ENCODE measurements at places on chromosomes 13 and 19. TPM values are rescaled to one million over a fixed set of nuclear protein-coding genes. Genes with fewer than 3 reads are reported as not detected.

GRCh38 chr19:13960863-13961784, 8.8 kb downstream of the DCAF15 start:
- no peak overlapping the region for H3K27ac ChIP-seq
- no peaks in the 10 kb centered on the region for H3K27me3 ChIP-seq
- H3K4me3 ChIP-seq, result no peak overlapping the region
- H3K4me1 ChIP-seq, result no peaks in the 10 kb centered on the region
- peaks cover 32% of the 10 kb centered on the region for H3K36me3 ChIP-seq

DNA sequence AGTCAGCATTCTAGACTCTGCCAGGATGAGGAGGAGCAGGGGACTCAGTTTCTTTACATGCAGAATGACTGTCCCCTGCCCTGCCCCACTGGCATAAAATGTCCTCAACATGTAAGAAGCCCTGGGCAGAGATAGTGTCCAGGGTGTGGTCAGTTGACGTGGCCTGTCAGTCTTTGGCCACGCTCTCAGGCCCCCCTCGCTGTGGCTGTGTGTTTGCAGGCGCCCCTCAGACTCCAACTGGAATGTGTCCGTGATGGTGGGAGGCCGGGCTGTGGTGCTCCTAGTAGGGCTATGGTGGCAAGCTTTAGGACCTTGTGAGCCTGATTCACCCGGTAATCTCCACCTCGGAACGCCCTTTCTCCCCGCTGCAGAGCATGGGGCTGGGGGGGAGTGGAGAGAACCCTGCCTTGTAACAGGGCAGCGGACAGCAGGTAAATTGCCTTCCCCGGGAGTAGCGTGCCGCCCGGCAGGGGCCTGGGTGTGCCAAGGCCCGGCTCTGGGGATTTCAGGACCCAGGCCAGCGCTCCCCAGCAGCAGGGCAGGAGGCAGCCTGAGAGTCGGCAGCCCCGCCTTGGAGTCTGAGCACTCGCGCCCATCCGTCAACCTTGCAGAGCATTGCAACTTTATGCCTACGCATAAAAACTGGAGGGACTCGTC, 62.3 kb downstream of the CHST8 start:
- H3K4me3 ChIP-seq, result no peak overlapping the region
- H3K27ac ChIP-seq, result no peak overlapping the region
- no peaks in the 10 kb centered on the region for H3K36me3 ChIP-seq
- H3K27me3 ChIP-seq, result peaks cover 25% of the 10 kb centered on the region
- no peaks in the 10 kb centered on the region for H3K4me1 ChIP-seq
- peak; percentile 95 for DNase-seq

DNA sequence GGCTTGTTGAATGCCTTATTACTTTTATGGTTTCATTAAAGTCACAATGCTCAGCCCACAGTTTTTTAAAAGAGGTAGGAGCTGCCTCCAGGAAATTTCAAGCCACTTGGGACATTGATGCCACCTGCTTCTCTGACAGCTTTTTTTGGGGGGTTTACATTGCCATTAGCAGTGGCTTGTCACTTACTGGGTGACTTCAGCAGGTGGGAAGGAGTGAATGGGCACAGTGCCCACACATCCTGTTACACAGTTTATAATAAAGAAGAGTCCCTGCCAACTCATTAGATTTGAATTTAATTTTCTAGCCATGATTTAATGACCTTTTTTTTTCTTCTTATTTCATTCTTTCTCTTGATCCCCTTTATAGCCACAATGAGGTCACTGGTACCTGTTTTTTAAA, 61.0 kb downstream of the NHLRC3 start:
- no peak overlapping the region for H3K4me3 ChIP-seq
- H3K36me3 ChIP-seq, result no peaks in the 10 kb centered on the region
- no peaks in the 10 kb centered on the region for H3K27me3 ChIP-seq
- no peak overlapping the region for H3K27ac ChIP-seq
- no peak for DNase-seq

DNA sequence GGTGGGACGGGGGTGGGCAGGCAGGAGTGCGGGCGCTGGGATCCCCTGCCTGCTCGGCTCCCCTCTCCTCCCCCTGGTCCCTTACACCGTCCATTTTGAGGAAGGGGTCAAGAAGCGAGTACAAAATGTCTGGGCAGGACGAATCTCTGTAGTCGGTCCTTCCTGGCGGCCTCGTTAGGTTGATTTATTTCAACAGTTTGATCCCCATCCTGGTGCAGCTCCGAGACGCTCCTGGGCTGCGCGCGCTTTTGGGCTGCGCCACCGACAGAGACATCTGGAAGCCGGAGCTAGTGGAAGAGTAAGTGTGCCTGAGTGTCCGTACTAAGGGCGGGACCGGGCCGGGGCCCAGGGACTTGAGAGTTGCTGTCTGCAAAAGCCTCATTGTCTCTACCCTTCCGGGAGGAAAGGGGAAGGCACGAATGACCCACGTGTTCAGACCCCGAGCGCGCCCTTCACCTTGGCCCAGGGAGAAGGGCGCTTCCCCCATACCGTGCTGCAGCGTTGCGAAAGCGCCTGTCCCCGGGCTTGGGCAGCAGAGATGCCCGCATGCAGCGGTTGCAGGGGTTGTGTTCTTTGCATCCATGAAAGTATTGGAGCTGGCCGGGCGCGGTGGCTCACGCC, 1.8 kb downstream of the ZNF114 start:
- peaks cover 4% of the 10 kb centered on the region for H3K36me3 ChIP-seq
- no peaks in the 10 kb centered on the region for H3K27me3 ChIP-seq
- H3K27ac ChIP-seq, result peak overlapping the region; percentile 77
- peak; percentile 91 for DNase-seq
- H3K4me3 ChIP-seq, result peak overlapping the region; percentile 87
- no peaks in the 10 kb centered on the region for H3K4me1 ChIP-seq

GRCh38 chr13:100517135-100517534, 71.5 kb downstream of the GGACT start:
- no peak overlapping the region for H3K4me3 ChIP-seq
- no peaks in the 10 kb centered on the region for H3K4me1 ChIP-seq
- DNase-seq, result peak; percentile 46
- H3K27ac ChIP-seq, result no peak overlapping the region

- peaks cover 10% of the 10 kb centered on the region for H3K4me1 ChIP-seq
- no peak for DNase-seq
- no peak overlapping the region for H3K4me3 ChIP-seq
- no peaks in the 10 kb centered on the region for H3K36me3 ChIP-seq
- H3K27ac ChIP-seq, result no peak overlapping the region
These were observed 207.7 kb upstream of the DACH1 start for GRCh38 chr13:72074663-72075062.

GRCh38 chr19:46785054-46785979, 3.1 kb downstream of the SLC1A5 start:
- peak overlapping the region; percentile 93 for H3K4me3 ChIP-seq
- DNase-seq, result no peak
- peaks cover 14% of the 10 kb centered on the region for H3K36me3 ChIP-seq

- no peaks in the 10 kb centered on the region for H3K36me3 ChIP-seq
- H3K27ac ChIP-seq, result no peak overlapping the region
- DNase-seq, result no peak
- H3K4me1 ChIP-seq, result no peaks in the 10 kb centered on the region
- no peak overlapping the region for H3K4me3 ChIP-seq
- no peaks in the 10 kb centered on the region for H3K27me3 ChIP-seq
These were observed 1761.8 kb downstream of the SLITRK5 start for GRCh38 chr13:89432997-89433396.

DNA sequence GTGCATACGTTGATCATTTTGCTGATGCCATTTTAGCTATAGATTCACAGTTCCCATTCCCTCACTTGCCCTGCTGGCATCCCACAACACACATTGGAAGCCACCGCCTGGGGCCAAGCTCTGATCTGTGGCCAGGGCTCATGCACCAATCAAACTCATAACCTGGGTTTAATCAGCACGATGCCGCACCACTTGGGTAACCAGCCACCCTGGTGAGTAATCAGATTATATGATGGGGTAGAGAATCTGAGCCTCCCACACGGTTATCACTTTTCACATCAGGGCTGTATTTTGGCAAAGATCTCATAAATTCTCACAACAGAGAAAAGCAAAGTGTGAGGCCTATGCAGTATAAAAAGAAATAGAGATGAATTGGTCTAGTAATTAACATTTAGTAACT, 66.0 kb upstream of the TNFRSF19 start:
- H3K4me1 ChIP-seq, result peaks cover 20% of the 10 kb centered on the region
- no peak overlapping the region for H3K4me3 ChIP-seq
- no peaks in the 10 kb centered on the region for H3K36me3 ChIP-seq

GRCh38 chr13:63420685-63421084, 2005.0 kb upstream of the PCDH20 start:
- no peaks in the 10 kb centered on the region for H3K27me3 ChIP-seq
- no peaks in the 10 kb centered on the region for H3K36me3 ChIP-seq
- no peaks in the 10 kb centered on the region for H3K4me1 ChIP-seq
- no peak overlapping the region for H3K27ac ChIP-seq

EID2B gene
- total RNA-seq, result 2.2 TPM

TMEM238 gene
- total RNA-seq, result 3.5 TPM

CYP4F2 gene
- total RNA-seq, result not detected

CYP4F12 gene
- total RNA-seq, result not detected

USHBP1 gene
- total RNA-seq, result 3.8 TPM

MADCAM1 gene
- total RNA-seq, result 2.6 TPM

EBI3 gene
- not detected for total RNA-seq

LYPD4 gene
- total RNA-seq, result not detected

CGB8 gene
- not detected for total RNA-seq
